Renal cortex interstitium (tissue), 15 donors: ENCODE measurements at places on chromosomes 1 and 21. TPM values are rescaled to one million over a fixed set of nuclear protein-coding genes. Genes with fewer than 3 reads are reported as not detected.

Gene PRKCZ
- polyA plus RNA-seq: 34.5 TPM

Gene AIRE
- polyA plus RNA-seq: 0.80 TPM

Gene RGS2
- 30.3 TPM for polyA plus RNA-seq

Gene TDRD5
- 5.7 TPM for polyA plus RNA-seq

Gene RGS8
- 0.08 TPM for polyA plus RNA-seq

Gene TFF3
- 3.6 TPM for polyA plus RNA-seq

Gene COL16A1
- polyA plus RNA-seq: 66.3 TPM

Gene MMEL1
- 2.9 TPM for polyA plus RNA-seq

Gene CLEC20A
- polyA plus RNA-seq: 0.36 TPM

Gene GRIK1
- 1.7 TPM for polyA plus RNA-seq

Gene KIF14
- polyA plus RNA-seq: 7.9 TPM

Gene QSOX1
- polyA plus RNA-seq: 53.2 TPM

DNA sequence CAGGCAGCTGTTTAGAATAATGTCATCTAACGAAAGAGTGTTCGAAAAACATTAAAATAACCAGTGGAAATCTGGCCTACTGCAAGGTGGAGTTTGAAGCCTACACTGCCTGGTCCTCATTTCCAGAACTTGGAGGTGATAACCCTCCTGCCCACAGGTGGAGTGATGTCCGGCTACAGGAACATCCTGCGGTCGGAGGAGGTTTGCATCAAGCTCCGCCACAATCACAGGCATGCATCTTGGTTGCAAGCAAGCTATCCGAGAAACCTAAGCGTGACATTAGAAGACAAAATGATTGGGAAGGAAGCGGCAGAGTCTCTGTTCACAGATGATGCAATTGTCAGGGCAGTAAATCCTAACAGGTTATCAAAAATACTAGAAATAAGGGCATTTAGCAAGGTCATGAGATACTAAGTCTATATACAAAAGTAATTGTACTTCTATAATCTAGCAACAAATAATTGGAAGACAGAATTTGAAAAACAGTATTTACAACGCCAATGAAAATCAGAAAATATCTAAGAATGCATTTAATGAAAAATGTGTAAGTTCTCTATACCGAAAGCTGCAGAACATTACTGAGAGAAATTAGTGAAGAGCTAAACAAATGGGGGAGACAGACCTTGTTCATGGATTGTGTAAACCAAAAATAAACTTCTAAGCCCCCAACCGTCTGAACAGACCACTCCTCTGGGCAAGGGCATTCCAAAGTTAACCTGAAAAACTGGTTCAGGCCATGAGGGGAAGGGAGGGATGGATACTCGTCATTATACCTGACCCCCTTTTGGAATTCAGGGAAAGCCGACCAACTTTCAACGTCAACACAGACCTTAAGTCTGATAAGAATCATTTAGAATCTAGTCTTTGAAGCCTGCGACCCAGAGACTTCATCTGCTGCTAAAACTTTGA lies 4.7 kb upstream of the SLC19A1 start:
- DNase-seq: no peak

DNA sequence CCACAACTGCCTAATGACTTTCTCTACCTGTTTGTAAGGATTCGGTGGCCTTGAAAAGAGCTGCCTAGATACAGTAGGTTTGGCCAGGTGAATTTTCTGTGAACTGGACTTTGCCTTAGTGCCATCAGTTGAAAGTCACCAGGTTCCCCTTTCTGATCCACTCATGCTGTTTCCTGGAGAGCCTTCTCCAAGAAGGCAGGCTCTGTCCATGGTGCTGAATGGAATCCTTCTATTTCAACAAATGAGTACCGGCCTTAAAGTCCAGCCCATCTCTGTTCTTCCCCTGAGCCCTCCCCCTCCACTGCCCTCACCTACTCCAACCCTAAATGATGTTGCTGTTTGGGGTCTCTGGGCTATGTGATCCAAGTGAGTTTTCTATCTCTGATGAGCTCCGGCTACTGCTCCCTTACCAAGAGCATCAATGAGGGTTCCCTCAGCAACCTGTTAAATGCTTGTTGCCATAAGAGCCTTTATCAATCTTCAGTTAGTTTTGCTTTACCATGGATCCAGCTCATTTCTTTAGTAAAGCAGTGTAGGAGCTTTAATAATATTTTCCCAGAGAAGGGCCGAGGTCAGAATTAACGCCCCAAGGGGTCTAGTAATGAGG lies 500.4 kb downstream of the PTPRU start:
- DNase-seq: peak; percentile 56

DNA sequence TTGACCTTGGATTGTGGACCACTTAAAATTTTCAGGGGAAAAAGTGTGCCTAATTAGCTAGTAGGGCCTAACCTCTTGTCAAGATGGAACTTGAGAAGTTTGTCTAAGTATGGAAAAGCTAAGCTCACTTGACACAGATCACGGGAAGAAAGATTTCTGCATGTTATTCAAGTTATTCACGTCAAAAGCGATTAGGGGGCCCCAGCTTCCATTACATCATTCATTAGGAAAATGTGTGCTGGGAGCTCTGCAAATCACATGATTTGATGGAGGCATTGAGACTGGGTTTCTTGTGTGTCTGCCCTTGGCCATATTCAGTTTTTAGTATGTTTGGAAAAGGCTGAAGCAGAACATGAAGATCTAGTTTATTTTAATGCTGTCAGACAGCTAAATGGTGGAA lies 15.5 kb upstream of the POGZ start:
- DNase-seq: no peak

- no peak for DNase-seq
Observed at GRCh38 chr1:90936061-90936460, 85.8 kb downstream of the ZNF644 start.

- no peak for DNase-seq
Observed at GRCh38 chr1:180724055-180724454, 92.2 kb downstream of the XPR1 start.

DNA sequence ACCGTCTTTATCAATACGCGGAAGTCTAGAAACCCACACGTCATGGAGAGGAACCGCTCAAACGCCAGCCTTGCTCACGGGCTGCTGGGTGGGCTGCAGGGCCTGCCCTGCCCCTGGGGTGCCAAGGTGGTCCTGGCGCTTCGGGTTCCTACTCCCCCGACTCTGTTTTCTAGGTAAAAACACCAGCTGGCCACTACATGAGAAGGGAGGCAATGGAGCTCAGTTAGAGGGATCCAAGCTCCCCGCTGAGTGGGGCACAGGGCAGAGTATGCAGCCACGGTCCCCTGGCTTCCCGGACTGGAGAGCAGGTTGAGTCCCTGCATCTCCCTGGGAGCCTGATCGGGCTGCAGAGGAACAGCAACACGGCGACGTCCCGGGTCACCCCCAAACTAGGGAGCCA lies 41.2 kb upstream of the RIPK4 start:
- DNase-seq: no peak

- DNase-seq: peak; percentile 62
Observed at GRCh38 chr1:204398197-204399125, 13.2 kb downstream of the PPP1R15B start.

DNA sequence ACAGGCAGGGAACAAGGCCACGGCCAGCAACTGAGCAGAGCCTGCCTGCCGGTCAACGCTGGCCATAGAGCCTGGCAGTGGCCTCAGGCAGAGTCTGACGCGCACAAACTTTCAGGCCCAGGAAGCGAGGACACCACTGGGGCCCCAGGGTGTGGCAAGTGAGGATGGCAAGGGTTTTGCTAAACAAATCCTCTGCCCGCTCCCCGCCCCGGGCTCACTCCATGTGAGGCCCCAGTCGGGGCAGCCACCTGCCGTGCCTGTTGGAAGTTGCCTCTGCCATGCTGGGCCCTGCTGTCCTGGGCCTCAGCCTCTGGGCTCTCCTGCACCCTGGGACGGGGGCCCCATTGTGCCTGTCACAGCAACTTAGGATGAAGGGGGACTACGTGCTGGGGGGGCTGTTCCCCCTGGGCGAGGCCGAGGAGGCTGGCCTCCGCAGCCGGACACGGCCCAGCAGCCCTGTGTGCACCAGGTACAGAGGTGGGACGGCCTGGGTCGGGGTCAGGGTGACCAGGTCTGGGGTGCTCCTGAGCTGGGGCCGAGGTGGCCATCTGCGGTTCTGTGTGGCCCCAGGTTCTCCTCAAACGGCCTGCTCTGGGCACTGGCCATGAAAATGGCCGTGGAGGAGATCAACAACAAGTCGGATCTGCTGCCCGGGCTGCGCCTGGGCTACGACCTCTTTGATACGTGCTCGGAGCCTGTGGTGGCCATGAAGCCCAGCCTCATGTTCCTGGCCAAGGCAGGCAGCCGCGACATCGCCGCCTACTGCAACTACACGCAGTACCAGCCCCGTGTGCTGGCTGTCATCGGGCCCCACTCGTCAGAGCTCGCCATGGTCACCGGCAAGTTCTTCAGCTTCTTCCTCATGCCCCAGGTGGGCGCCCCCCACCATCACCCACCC lies at the start of gene TAS1R3:
Gene TAS1R3 (plus strand): TSS at position 213 of the 898 bp plus-strand sequence. CDS start 66 bp downstream, at position 279.
- DNase-seq: no peak

DNA sequence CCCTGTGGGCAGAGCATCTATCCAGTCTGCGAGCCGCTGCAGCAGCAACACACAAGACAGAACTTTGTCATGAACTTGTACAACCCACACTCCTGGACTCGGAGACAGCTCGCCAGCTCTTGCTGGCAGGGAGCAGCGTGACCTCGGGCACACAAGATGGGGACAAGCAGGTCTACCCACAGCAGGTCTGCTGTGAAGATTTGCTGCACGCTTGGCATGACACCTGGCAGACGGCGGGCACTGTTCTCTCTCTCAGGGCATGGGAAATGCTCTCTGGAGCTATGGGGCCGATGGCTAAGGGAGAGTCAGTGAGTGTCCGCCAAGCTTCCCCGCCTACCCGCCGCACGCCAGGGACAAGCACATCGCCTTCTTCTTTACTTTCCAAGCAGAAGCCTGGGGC lies 90.0 kb downstream of the STUM start:
- no peak for DNase-seq

GRCh38 chr1:157124855-157125254 lies 13.3 kb downstream of the ETV3 start:
- no peak for DNase-seq

DNA sequence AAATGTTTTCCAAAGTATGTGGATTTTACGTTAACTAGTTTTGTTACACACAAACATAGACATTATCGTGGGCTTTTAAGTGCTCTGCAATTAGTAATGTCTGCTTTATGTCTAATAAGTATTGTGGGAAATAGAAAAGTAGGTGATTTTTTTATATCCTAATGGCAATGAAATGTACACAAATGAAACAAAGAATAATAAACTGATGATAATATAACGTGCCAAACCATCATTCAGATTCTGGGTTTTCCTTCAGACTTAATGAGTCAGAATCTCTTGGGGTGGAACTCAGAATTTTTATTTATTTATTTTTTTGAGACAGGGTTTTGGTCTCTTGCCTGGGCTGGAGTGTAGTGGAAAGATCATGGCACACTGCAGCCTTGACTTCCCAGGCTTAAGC lies 2.0 kb downstream of the TMEM183A start:
- no peak for DNase-seq

- no peak for DNase-seq
Observed at GRCh38 chr1:208044589-208045462, 133.9 kb upstream of the CD34 start.

- DNase-seq: no peak
Observed at GRCh38 chr1:203150511-203151297, 23.2 kb downstream of the ADORA1 start.

DNA sequence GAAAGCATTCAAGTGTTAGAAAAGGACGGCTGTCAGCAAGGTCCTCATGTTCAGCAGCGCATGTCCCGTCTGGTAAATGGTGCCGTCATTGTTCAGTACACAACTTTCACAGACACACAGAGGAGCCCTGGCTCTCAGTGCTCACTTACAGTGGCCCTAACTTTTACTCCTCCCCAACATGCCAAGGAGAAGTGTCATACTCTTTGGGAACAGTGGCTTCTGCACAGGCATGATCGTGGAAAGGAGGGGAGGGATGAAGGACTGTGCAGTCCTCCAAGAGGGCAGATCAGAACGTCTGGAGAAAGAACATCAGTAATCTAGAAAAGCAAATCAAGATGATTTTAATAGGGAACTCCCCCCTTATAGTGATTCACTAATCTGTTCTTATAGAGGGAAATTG lies 3.8 kb upstream of the GRHL3 start:
- no peak for DNase-seq

- DNase-seq: no peak
Observed at GRCh38 chr1:89198081-89198480, 661 bp downstream of the GBP4 start.

GRCh38 chr1:163347106-163347505 lies 25.4 kb downstream of the NUF2 start:
- no peak for DNase-seq

GRCh38 chr1:152630596-152630995 lies 7.7 kb upstream of the LCE3A start:
- DNase-seq: no peak

- DNase-seq: no peak
Observed at GRCh38 chr1:220249522-220249921, 22.7 kb downstream of the RAB3GAP2 start.

GRCh38 chr21:39715804-39716397 lies 29.1 kb upstream of the IGSF5 start:
- DNase-seq: peak; percentile 25

- no peak for DNase-seq
Observed at GRCh38 chr1:1775327-1776226, 2.7 kb downstream of the NADK start.

DNA sequence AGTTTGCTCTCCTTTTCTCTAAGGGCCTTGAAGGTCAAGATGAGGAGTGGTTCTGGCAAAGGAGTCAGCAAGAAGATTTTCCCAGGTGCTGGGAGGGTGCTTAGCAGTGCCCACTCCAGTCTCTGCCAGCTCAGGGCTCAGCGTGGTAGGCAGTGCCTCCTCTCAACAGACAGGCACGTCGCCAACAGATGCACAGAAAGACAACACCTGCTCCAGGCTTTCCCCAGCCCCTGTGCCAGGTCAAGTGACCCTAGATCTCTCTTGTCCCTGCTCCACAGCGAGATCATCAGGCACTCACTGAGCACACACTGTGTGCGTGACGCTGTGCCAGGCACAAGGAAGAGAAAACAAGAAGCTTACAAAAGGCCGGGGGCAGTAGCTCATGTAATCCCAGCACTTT lies 86.0 kb downstream of the CASZ1 start:
- no peak for DNase-seq

GRCh38 chr1:34066166-34066565 lies 98.9 kb downstream of the CSMD2 start:
- DNase-seq: no peak
